Mucosa of gallbladder (tissue), 1 donor: ENCODE measurements at places on chromosomes 6 and 20. TPM values are rescaled to one million over a fixed set of nuclear protein-coding genes. Genes with fewer than 3 reads are reported as not detected.

DNA sequence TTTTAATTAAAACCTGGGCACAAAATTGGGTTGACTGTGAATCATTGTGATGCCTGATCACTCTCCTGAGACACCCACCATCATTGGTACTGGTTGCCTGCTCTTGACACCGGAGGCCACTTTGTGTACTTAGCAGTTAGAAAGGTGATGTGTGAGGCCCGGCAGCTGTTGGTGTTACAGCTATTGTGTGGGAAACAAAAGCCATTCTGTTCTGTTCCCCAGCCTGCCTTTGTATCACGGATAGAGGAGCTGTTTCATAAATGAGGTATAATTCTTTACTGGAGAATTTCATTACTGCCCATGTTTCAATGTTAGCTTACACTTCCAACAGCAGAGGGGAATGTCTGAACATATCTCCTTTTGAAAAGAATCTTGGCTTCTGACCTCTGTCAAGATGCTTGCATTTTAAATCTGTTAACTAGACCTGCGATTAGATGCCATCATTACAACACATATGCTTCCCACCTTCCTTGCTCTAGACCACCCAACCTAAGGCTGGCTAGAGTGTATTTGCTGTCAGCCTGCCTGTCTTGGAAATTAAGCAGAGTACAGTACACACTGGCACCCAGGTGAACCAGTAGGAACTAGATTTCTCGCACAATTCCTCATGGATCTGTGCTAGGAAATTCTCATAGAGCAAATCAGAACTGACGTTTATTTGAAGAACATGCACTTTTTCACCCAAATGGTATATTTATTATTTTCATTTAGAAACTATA lies 142.4 kb upstream of the INSM1 start:
- no peak for DNase-seq

GRCh38 chr6:159039885-159040258 lies 4.9 kb downstream of the TAGAP start:
- DNase-seq, result no peak

- DNase-seq, result peak; percentile 39
Observed at GRCh38 chr6:124999105-124999764, 37.0 kb downstream of the RNF217 start.

DNA sequence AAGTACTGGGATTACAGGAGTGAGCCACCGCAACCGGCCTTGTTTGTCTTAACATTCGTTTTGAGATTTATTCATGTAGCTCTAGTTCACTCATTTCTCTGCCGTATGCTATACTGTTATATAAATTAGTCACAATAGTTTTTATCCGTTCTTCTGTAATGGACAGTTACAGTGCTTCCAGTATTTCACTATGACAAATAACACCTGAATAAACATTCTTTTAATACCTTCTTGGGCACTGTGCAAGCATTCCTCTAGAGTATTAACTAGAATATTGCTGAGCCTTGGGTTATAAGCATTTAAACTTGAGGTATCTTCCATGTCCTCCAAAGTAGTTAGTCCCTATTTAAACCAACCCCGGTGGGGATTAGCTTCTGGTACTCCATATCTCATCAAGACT lies 45.6 kb downstream of the STK38 start:
- DNase-seq, result no peak

GRCh38 chr6:85580878-85581267 lies 12.8 kb downstream of the SNX14 start:
- DNase-seq, result no peak

DNA sequence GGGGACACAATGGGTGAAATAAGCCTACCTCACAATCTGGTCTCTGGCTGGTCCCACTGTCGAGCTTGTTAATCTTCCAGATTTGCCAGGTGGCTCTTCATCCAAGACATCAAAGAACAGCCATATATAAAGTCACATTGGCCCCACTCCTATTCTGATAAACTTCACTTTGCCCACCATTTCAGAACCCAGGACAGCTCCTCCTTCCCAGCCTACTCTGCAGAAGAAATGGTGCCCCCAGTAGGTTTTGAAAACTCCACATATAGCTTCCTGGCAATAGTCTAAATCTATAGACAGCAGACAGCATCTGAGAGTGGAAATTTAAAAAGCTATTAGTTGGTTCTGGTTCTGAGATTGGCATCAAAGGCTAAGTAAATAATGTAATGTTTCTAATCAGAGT lies 143.1 kb upstream of the PCSK2 start:
- no peak for DNase-seq

- DNase-seq, result no peak
Observed at GRCh38 chr6:15518057-15518456, 144.8 kb downstream of the DTNBP1 start.

GRCh38 chr6:5506149-5506548 lies 244.8 kb downstream of the FARS2 start:
- no peak for DNase-seq

DNA sequence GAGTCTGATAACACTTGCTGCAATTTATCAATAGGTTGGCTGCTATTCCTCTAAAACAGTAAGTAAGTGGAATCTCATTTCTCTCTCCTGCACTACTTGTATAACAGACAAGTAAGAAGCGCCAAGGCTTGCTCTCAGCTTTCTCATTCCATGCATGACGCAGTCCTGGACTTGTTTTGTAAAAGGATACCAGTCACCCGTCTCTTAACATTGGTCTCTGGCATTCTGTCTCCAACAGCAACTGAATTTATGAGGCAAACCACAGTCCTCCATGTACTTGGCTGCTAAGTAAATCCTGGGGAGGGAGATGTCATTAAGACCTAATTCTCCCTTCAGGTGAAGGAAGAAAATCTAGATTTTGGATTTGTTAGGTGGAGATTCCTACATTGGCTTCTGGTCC lies 115.4 kb downstream of the OPN5 start:
- DNase-seq, result no peak

DNA sequence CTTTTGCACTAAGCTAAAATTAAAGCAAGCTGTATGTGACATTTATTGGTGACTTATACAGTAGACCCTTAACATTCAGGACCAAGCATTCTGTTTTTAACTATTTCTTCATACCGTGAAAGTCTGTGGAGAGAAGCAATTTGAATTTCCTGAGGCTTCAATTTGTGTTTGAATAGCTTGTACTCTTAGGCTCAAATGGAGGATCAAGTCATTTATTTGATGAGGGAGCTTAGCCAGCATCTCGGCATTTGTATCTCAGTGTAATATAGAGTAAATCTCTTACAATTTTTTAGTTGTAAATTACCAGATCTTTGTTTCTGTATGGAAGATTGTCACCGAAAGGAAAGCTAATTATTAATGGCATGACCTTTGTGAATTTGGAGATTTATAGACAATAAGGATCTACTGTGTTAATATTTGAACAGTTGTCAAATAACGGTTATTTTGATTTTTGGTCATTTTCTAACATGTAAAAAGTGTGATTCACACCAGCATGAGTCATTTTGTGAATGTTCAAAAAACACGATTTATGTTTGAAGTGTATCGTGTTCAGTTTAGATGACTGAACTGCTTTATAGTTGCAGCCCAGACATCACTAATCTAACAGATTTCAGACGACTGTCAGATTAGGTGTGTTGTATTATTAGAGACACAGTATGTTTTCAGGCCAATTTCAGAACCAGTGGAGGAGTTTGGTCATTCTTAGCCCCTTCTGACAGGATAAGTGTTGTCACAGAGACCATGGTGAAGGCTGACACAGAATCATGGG lies 332.9 kb downstream of the CDKAL1 start:
- DNase-seq, result no peak

- no peak for DNase-seq
Observed at GRCh38 chr20:25539742-25540672, 45.3 kb downstream of the NINL start.

DNA sequence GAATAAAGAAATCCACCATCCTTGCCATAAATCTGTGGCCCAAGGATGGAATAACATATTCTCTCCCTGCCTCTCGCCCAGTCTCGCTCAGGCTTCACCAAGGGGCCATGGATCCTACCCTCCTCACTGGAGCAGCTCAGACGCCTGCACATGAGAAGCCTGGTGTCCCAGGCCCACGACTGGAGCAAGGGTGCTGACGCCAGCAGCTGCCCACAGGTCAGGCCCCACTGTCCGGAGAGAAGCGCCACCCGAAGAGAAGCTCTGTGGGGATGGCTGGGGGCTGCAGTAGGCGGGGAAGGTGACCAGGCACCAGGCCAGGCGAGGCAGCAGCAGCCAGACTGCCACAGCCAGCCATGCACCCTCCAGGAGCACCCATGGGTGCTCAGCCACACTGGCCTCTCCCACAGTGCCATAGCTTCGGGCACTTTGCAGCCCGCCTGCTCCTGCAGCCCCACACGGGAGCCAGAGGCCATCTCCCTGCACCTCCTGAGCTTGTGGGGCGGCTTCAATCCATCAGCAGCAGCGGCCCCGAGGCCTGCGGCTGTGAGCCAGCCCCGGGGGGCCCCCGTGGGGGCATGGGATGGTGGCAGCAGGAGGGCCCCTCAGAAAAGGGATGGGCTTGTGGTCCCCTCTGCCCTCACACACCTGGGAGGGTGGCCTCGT lies 286.2 kb upstream of the SGK1 start:
- no peak for DNase-seq

- DNase-seq, result no peak
Observed at GRCh38 chr20:41064377-41064776, 35.8 kb downstream of the TOP1 start.

DNA sequence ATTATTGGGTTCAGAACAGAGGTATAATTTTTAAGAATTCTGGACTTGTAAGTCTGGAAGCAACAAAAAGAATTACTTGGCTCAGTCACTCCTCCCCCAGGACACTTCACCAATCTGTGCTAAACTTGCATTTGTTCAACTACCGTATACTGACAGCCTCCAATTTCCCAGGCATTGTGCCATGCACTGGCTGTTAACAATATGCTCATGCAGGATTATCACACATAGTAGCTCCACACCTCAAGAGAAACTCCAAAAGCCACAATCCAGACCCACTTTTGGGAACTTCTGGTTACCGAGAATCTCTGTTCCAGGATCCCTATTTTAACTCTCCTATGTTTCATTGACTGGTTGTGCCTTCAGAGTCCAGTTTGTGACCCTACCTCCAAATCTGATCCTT lies 7.7 kb downstream of the ADGRF1 start:
- DNase-seq, result no peak

DNA sequence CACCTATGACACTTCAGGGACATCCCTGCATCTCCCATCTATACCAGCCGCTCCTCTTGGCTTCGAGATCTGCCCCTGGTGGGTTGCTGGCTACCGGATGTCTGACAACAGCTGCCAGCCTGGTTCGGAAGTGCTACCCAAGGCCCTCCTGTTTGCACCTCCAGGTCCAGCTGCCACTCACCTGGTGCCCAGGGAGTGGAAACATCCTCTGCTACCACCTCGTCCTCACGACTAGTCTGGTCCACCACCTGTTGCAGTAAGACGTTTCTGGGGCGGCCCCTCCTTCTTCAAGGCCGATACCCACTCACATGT lies 8.3 kb upstream of the PCMTD2 start:
- DNase-seq, result no peak

DNA sequence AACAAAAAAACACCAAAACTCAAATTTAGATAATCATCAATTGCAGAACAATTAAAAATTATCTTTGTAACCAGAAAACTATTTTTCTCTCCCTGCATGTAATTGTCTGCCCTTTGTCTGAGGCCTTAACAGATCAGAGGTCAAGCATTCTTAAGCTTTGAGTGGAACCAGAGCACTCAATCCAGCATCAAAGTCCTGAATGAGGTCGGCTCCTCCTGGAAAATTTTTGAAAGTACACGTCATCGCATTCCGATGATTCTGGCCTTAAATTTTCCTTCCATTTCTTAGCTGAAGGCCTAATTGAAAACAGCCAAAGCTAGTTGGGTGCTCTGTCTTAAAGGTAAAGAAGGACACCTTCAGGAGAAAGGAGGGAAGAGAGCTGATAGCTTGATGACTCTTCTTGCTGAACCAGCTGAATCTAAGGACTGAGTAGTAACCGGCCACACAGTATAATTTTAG lies 510.2 kb upstream of the SULF2 start:
- DNase-seq, result peak; percentile 70

ZNF831 gene
- total RNA-seq, result 1.4 TPM

FAM83D gene
- total RNA-seq, result 48.3 TPM

SLC16A10 gene
- 2.2 TPM for total RNA-seq

CLPSL2 gene
- total RNA-seq, result not detected

HLA-DRB5 gene
- total RNA-seq, result 48.0 TPM

MOXD1 gene
- total RNA-seq, result 3.8 TPM

NKX2-2 gene
- not detected for total RNA-seq

PLEKHG1 gene
- 24.5 TPM for total RNA-seq

MYLK2 gene
- not detected for total RNA-seq

NSFL1C gene
- 77.5 TPM for total RNA-seq

USP49 gene
- total RNA-seq, result 3.3 TPM
